SJSA1 (cell line): ENCODE measurements at places on chromosomes 4 and X. TPM values are rescaled to one million over a fixed set of nuclear protein-coding genes. Genes with fewer than 3 reads are reported as not detected.
A peak's percentile ranks its signal among the peaks of the same experiment; 100 is the strongest.

DNA sequence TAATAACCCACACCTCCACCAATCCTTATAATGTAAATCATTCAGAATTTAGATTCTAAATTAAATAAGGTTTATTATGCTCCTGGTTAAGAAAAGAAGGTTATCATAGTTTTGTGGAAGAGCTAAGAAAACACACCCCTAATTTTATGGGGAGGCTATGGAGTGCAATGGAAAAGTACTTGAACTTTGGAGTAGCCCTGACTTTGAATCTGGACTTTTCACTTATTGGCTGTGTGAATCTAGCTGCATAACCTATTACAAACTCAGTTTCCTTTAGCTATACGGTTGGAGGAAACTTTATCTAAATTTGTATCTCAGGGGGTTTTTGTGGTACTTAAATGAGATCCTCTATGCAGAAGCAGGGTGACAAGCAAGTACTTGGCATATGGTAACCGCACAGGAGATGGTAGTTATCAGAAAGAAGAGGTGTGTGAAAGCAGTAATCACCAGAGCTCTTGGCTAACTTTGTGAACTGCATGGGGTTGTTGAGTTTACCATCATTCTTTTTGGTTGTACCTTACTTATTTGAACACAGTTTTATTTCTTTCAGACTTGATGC lies 143.1 kb downstream of the SHROOM3 start:
- DNase-seq, result no peak

DNA sequence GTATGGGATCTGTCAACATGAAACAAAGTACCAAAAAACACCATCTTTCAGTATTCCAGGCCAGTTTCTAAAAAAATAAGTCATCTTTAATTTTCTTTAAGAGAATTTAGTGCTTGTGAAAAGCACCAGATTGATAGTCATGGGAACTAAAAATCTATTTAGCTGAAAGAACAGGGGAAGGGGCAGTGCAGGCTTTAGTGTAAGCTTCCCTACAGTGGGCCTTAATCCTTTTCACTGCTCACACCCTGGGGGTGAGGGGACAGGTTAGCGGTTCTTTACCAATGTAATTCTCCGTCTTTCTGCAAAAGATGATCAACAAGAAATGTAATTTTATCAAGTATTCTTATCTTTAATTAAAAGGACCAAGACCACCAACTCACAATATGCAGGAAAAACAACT lies 47.1 kb downstream of the CHIC2 start:
- no peak for DNase-seq

DNA sequence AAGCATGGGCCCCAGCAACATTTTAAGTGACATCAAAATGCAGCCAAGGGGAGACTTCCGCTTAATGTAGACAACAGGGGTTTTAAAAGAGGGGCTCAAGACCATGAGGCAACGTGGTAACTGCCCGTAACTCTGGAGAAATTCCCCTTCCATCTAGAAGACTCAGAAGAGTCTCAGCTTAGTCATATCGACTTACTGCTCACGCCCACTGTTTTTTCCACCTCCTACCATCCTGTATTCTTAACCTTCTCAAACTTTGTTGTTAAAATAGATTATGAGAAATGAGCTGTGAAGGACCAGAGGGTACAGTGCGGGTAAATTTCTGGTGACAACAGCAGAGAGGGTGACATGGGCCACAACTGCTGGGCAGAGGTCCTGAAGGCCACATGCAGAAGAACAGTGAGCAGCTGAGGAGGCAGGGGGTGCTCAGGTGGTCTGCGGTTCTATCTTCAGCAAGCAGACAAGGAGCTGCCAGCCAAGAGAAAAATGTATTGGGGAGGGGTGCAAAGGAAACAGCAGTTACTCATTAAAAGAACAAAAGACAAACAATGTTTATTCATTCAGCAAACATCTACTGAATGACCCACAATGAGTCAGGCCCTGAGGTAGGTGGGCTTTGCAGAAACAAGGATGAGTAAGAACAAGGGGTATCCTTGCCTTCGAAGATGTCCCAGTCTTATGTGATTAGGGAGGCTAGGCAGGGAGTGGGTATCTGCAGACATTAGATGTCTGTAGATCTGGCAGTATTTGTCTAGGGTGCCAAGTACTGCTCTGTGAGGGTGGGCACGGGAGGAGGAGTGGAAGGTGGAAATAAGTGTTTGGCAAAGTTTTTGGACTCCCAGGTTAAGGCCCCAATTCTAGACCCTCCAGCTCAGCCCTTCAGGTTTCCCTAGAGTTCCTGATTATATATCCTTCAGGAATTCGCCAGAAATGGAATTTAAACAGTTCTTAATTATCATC lies 175.3 kb downstream of the TSPAN5 start:
- DNase-seq, result peak; percentile 78

DNA sequence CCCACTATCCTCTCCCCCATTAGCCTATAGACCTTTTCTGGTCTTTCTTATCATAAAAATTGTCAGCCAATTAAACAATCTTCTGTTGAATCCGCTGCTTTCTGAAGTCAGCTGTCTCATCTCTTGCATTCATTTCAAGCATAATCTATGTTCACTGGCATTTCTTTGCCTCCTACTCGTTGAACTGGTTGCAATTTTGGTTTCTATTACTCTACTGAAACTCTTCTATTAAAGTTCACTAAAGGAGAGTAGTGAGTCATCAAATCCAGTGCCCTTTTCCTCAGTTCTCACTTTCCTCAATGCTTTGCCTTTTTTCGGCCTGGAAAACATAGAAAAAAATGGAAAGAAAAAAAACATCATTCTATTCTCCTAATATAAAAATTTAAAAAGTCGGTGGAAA lies 23.9 kb upstream of the CXCL13 start:
- DNase-seq, result no peak

- no peak for DNase-seq
Measured at GRCh38 chrX:40127052-40127451, 29.3 kb upstream of the BCOR start.

DNA sequence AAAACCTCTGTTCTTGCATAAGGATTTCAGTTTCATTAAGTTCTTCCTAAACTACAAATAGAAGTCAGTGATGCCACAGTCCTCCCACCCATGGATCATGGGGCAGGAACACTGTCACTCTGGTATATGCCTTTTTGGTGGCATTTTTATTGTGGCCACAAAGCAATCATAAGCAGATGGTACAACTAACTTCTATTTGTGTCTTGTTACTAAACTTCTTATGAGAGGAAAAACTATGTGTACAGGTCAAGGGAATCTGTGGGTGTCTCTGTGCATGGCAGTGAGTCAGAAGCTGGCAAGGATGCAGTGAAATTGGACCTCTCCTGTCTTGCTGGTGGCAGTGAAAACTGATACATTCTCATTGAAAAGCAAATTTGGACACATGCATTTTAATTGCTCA lies 245.0 kb upstream of the GPC4 start:
- DNase-seq, result no peak

DNA sequence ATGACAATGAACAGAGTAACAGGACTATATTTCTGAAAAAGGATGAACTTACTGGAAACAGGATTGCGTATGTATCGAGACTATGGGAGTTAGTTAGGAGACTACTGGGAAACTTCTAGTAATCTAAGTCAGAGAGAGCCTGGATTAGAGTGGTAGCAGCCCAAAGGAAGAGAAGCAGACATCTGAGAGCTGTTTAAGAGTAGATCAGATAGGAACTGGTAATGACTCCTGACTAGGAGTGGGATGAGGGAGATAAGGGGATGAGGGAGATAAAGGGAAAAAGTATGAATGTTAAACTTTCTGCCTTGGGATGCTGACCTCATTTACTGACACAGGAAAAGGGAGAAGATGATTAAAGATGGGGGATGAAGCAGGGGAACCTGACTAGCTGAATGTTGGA lies 116.2 kb downstream of the PDE5A start:
- no peak for DNase-seq

DNA sequence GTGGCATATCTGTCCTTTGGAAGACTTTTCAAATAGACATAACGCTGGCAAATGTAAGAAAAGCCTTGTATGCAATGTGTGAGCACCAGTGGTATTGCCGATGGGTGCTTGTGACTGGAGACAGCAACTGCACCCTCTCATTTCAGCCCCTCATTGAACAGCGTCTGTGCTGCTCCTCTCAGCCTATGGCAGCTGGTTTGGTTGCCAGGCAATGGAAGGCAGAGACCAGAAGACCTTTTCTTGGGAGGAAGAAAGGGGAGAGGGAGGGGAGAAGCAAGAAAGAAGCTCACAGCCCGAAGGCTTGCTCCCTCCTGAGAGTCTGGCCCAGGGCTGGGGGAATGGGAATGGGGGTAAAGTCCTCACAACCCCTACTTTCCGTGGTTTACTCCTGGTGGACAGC lies 20.2 kb downstream of the ZCCHC13 start:
- no peak for DNase-seq

GRCh38 chrX:15600049-15600448 lies 711 bp downstream of the ACE2 start:
- DNase-seq, result no peak

- no peak for DNase-seq
Measured at GRCh38 chr4:89879215-89879614, 15.4 kb upstream of the MMRN1 start.

DNA sequence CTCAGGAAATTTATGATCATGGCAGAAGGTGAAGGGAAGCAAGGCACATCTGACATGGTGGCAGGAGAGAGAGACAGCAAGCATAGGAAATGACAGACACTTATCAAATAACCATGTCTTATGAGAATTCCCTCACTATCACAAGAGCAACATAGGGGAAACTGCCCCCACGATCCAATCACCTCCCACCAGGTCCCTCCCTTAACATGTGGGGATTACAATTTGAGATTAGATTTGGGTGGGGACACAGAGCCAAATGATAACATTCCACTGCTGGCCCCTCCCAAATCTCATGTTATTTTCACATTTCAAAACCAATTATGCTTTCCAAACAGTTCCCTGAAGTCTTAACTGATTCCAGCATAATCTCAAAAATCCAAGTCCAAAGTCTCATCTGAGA lies 8.2 kb upstream of the TMA16 start:
- DNase-seq, result no peak

DNA sequence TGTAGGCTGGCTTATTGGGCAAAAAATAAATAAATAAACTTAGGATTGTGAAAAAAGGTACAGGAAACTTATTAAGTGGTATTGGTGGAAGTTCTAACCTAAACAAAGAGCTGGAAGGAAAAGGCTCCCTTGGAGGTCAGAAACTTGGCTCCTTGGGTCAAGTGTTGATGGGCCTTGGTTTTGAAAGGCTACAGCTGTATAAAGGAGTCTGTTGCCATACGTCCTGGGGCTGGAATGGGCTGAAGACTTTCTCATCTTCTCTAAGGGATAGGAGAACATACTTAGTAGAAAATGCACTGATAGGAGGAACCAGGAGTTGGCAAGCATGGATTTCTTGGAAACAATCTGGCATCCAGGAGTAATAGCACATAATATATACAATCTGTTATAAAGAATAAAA lies 56.6 kb downstream of the PDLIM5 start:
- DNase-seq, result no peak

DNA sequence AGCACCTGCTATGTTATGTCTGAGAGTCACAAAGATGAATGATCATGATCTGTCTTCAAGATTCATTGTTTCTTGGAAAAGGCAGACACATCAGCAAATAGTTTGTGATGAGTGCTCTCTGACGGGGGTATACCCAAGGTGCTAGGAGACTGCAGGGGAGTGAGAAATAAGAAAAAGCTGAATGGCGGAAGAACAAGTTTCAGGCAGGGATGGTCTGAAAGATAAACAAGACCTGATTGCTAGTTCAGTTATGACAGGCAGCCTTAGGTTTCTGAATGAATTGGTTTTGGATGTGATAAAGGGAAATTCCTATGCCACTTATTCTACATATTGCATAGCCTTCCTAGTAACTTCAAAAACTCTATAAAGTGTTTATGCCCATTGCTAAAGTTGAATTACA lies 327.0 kb upstream of the DKK2 start:
- no peak for DNase-seq

SPANXN4 gene
- total RNA-seq, result not detected in 2 replicates

CXXC4 gene
- total RNA-seq, result 0.37 and 0.56 TPM in 2 replicates
